Liver (tissue), 10 donors: ENCODE measurements at places on chromosomes 2 and 18. TPM values are rescaled to one million over a fixed set of nuclear protein-coding genes. Genes with fewer than 3 reads are reported as not detected.

SPC25 gene
- not detected for total RNA-seq

MDH1B gene
- total RNA-seq = 0.09 TPM

GPR45 gene
- total RNA-seq = not detected

OTOS gene
- not detected for total RNA-seq

TEX44 gene
- not detected for total RNA-seq

POTEI gene
- not detected for total RNA-seq

DNA sequence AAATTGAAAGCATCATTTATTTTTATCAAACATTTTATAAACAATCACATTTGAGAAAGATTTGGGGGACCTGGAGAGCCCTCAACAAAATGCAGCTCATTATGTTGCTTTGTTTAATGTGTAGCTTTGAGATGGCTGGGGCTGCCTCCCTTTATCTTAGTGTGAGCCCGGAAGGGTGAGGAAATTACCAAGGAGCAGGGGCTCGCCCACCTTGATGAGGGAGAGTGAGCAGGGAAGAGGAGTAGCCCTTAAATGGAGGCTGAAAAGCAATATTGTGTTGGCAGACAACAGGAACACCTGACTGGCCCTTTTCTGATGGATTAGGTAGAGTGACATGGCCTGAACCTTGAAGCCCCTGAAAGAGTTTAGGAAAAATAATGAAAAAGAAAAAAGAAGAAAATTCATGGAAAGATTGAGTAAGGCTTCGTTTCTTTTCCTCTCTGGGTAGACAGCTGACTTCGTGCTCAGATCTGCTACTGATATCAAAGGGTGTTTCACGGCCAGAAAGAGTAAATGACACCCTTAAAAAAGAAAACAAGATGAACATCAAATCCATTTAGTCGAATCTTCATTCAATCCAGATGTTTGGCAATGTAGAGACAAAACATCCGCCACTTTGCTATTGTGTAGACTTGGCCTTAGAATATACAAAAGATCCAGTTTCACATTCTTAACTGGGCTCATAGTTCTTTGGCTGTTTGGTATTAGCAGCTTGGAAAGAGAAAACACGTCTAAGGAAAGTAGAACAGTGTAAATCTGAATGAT is 206.5 kb upstream of the TCF4 start:
- DNase-seq = no peak

DNA sequence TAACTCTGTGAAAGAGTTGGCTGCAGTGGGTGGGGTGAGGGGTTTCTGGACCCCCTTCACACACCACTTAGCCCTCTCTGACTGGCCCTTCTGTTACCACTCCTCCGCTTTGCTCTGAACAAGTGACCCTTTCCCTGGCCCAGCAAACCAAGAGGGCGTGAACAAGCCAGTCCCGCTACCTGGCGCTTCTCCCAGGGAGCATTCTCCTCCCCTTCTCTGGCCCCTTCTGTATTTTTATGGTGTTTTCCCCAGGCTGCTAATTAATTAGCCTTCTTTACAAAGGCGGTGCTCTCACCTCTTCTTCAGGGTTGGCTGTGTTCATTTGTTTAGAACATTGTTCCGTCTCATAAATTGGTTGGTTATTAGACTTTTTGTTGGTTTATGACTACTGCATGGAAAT is 180.1 kb downstream of the MGAT5 start:
- DNase-seq = no peak

- DNase-seq = no peak
Measured at GRCh38 chr2:223586261-223586660, 15.9 kb downstream of the SCG2 start.

DNA sequence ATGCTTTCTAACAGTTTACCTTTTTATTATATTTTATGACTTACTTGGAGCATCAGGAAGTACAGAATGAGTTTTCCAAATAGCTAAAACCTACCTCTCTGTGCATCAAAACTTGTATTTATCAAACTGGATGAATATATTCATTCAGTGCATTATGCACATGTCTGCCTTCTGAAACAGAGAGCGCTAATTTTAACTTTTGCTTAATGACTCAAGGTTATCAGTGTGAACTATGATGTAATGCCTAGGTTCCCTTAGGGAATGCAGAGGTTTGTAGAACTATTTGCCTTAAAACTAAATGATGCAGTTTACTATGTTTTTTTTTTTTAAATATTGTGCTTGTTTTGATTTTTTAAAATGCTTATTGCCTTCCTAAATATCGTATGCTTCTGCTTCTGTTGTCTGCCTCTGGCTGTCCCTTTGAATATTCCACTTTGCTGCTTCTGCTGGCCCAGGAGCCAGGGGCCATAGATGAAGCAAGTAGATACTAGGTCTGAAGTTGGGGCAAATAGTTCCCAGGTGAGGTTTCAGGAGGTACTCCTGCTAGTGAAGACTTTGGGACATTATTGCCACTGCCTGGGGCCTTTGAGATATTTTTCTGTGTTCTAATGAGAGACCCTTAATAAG is 16.5 kb downstream of the TMEM178A start:
- DNase-seq = no peak

DNA sequence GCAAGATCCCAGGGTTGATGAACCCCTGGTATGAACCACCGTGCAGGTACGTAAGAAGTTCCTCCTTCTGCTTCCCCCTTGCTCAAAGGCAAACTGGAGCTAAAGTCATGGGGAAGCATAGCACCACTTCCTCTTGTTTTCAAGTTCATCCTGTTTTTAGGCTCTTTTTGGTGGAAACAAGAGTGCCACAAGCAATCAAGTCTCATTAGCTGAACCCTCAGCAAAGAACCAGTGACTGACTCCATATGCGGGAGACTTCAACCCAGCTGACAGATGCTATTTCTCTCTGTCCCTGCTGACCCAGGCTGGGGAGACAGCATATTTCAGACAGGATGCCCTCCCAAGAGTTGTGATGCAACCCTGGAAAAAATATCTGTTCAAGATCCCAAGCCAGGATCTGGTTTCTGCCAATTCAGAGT is 47.7 kb downstream of the BCL2 start:
- no peak for DNase-seq

GRCh38 chr2:69926849-69927515 is 12.1 kb downstream of the MXD1 start:
- no peak for DNase-seq

DNA sequence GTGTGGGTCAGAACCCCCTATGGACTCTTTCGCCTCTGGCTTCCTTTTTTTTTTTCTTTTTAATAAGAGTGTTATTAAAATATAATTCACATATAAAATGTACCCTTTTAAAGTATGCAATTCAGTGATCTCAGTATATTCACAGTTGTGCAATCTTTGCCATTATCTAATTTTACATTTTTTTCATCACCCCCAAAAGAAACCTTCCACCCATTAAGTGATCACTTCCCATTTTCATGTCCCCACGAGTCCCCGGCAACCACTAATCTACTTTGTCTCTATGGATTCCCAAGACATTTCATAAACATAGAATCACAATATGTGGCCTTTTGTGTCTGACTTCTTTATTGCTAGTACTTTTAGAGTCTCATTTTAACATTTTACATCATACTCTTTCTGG is 38.7 kb upstream of the ANXA4 start:
- no peak for DNase-seq

DNA sequence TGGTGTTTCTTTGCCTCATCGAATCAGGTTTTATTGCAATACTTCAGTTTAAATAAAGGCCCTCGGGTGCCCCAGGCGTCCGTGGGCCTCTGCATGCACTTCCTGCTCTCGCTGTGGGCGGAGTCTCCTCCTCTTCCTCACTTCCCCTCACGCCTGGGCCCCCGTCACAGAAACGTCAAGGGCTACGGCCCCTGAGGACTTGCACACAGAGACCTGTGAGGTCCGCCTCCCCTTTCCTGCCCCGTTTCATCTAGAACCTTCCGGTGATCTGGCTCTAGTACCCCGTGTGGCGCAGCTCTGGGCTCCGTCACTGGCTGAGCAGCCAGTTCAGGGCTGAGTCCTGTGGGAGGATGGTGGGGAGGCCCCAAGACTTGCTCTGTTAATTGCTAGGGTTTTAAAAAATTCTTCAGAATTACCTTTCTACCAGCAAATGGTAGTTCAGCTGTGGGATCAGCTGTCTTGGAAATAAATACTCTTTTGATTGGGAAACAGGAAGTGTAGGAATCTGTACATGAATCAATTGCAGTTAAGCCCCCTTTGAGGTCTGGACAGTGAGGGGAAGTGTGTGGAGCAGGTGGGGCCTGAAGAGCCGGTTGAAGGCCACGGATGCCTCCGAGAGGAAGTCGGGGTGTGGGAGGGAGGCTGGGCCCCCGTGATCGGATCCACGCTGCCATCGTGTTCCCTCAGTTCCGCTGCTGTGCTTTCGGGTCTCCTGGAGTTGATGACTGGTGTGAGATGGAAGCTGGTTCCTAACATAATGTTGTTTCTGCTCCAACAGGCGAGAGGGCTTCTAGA is 10.2 kb downstream of the NFATC1 start:
- DNase-seq = no peak

DNA sequence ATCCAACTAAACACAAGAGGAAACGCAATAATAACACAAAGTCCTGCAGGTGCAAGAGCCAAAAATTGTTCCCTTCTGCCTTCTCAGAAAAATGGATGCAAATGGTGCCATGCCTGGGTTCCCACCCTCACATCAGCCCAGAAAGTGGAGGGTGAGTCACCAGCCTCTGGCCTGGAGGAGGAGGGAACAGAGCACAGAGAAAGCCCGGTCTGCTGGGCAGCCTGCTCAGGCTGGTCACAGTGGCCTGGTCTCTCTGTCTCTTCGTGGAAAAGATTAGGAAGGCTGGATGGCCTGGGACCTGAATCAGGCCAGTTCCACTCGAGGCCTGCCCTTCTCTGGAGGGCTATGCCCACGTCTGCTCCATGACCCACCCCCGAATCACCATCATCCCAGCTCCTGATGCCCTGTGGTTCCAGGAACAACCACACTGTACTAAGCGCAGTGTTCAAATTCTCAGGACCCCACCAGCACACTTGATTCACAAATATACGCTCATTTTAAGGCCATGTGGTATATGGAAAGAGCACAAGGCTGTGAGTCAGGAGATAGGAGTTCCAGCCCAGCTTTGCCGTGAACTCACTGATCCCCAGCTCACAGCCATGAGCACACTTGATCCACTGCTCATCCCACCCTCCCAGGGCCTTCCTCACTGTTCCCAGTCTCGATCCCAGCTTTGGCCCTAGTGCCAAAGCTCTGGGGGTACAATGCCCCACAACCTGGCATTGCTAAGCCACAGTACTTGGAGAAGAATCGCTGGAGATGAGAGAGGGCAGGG is 82.1 kb downstream of the ZBTB7C start:
- no peak for DNase-seq

- no peak for DNase-seq
Measured at GRCh38 chr18:45628979-45629958, 14.0 kb downstream of the SLC14A2 start.

DNA sequence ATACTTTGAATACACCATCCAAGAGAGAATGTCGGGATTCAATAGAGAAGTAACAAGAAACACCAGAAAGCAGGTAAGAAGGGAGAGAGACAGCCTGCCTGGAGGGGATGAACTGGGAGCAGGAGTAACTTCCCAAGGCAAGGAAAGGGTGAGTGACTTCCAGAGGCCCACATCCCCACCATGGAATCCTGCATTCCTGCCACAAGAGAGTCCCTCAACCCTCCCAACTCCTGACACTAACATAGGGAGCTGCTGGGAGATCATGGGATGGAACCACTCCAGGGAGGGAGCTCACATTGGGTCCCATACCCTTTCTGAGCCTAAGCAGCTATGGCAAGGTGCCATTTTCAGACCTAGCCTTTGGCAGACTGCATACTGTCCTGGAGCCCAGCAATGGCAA is 5.5 kb upstream of the TMEM163 start:
- DNase-seq = no peak

DNA sequence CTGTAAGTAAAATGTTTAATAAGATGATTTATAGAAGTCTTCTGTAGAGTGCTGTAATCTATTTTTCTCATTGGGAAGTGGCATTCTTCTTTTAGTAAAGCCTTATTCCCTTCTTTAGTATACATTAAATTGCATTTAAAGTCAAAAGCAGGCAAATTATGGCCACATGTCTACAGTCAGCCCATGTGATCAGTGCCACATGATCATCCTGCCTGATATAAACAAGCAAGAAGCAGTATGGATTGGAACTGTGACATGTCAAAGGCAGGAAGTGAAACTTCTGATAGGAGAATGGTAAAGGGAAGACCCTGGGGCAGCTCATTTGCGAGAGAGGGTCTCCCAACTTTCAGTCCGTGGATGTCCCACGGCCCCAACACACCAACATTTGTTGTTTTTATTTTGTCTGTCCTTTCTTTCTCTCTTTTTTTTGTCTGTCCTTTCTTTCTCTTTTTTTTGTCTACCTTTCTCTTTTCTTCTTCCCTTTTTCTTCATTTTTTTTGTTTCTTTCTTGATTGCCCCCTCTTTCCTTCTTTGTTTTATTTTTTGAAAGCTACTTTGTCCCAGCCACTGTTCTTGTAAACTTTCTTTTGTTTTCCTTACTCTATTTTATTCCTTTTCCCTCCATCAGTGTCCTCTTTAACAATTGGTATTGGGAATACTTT is 154.9 kb downstream of the DTNA start:
- no peak for DNase-seq

- no peak for DNase-seq
Measured at GRCh38 chr2:157487747-157488146, 43.9 kb upstream of the CYTIP start.

DNA sequence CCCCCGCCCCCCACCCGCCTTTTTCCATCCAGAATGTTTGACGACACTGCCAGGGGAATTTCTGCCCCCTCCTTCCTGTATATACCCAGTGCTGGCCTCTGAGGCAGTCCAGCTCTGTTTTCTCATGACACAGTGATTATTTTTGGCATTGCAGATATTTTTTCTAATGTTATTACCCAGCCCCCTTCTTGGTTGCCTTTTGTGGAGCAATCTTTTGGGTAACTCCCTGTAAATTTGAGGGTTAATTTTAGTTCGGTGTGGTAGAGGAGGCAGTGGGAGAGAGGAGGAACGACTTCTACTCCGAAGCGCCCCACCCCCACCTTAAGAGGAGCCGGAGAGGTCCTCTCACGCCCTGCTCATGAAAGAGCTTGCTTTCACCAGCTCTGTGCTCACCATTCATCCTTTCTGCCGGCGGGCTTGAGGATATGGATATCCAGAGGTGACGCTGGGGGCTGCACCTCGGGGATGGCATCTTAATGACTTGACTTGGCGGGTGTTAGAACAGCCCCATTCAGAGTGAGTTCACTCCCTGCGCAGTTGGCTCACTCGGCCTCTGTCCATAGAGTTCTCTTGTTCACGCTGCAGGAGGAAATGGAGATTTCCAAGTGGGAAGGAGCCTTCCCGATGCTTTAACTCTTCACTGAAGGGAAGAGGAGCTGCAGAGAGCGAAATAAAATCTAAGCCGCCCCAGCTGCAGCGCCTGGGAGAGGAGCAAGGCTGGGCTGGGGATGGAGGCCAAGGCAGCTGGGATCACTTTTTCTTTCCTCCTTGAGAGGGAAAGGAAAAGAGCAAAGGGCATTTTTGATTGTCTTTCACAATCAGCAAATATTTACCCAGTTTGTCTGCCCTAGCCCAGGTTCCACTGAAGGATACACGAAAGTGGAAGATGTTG is 38.4 kb downstream of the EPAS1 start:
- DNase-seq = no peak

GRCh38 chr2:64311191-64311910 is 142.6 kb upstream of the LGALSL start:
- DNase-seq = no peak
